ENCODE measurements at places on chromosomes 3 and 15.

GRCh38 chr3:179929091-179929529, 107.6 kb downstream of the PEX5L start:
- peak; percentile 73 for DNase-seq

GRCh38 chr15:73028831-73029451, 23.3 kb upstream of the NEO1 start:
- no peak for DNase-seq

- DNase-seq: peak; percentile 84
Observed at GRCh38 chr3:9067352-9067975, 104.2 kb upstream of the RAD18 start.

DNA sequence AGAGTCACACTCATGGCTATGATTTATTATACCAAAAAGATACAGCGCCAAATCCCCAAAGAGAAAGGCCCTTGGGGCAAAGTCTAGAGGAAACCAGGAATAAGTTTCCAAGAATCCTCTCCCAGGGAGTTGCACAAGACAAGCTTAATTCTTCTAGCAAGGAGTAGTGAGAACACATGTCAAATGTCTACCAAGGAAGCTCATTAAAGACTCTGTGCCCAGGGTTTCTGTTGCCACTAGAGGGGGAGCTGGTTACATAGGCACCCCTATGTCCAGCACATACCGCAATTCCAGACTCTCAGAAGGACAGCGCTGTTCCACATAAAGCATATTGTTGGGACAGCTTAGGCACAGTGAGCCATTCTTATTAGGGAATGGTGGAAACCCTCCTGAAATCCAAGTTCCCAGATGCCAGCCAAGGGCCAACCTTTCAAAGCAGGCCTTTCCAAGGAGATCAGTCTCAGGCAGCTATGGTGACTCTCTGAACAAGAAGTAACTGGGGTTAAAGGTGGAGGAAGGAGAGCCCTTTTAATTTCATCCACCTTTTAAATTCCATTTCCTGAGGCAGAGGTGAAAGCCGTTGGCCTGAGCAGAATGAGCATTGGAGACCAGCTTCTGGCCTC, 194.2 kb downstream of the UACA start:
- DNase-seq: peak; percentile 32

DNA sequence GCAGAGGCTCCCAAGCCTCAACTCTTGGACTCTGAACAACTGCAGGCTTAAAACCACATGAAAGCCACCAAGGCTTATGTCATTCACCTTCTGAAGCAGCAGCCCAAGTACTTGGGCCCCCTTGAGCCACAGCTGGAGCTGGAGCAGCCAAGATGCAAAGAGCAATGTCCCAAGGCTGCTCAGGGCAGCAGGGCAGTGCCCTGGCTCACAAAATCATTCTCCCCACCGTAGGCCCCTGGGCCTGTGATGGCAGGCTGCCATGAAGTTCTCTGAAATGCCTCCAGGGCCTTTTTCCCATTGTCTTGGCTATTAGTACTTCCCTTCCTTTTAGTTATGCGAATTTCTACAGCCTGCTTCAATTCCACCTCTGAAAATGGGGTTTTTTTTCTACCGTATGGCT, 83.4 kb downstream of the DCLK3 start:
- no peak for DNase-seq

- no peak for DNase-seq
Observed at GRCh38 chr3:108251265-108251664, 29.0 kb upstream of the IFT57 start.

- DNase-seq: no peak
Observed at GRCh38 chr15:86649277-86649676, 569.6 kb downstream of the AGBL1 start.

GRCh38 chr3:77605865-77606264, 566.0 kb downstream of the ROBO2 start:
- DNase-seq: no peak

GRCh38 chr15:50148362-50148963, 29.4 kb upstream of the ATP8B4 start:
- DNase-seq: peak; percentile 50

DNA sequence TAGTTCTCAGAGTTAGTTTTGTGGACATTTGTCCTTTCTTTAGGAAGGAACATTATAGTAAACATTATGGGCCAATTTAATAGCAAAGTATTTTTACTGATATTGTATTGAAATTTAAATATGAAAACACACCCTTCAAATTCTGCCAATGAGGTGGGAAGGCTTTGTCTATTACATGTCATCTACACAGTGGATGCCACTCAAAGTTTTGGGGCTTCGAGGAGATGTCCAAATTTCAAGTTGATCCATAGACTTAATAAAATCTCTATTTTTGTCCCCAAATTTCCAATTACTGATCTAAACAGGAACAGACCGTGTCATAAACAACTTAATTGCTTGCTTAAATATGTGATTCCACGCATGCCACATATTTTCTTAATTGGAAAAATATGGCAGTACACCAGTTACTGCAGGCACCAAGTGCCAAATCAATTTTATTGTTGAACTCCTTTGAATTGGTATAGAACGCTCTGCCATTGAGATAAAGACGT, 1.7 kb downstream of the SHOX2 start:
- no peak for DNase-seq

- DNase-seq: no peak
Observed at GRCh38 chr3:145678401-145678800, 482.6 kb downstream of the PLOD2 start.

DNA sequence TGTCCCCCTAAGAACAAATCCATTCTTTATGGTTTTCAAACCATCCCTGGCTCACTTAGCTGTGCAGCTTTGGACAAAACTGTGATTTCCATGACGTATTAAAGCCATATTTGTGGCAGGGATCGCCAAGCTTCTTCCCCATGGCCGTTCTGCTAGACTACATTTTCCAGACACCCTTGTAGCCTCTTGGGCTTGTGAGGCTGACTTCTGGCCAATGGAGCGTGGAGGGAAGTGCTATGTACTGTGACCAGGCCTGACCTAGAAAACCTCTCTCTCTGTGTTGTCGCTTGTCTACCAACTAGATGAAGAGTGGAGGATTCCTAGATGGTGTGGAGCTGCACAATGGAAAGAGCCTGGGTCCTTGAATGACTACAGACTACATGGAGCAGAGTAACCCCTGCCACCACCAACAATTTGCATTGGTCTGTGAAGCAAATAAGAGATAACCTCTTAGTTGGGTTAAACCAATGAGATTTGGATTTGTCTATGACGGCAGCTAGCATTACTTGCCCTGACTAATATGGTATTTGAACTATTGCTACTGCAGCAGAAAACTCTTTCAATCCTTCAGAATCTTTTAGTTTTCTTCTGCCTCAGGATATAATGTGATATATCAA, 22.1 kb upstream of the MGLL start:
- DNase-seq: no peak

- no peak for DNase-seq
Observed at GRCh38 chr15:72113347-72114031, 4.5 kb downstream of the MYO9A start.

- DNase-seq: no peak
Observed at GRCh38 chr3:85725809-85726208, 767.0 kb downstream of the CADM2 start.

DNA sequence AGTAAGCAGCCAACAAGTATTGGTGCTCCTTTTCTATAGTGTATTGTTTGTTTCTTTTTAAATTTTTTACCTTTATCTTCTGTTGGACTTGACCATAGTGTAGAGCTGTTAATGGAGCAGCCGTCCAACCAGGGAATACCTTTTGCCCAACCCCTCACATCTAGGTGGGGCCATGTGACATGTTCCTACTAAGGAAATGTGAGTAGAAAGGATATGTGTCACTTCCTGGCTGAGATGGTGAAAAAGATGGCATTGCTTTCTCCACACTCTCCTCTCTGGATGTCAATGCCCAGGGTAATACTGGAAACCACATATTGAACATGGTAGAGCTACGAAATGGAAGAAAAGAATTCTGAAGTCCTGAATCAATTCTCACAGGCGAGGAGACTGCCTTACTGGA, 218.8 kb downstream of the TBL1XR1 start:
- DNase-seq: no peak

GRCh38 chr3:52705438-52705687, 228 bp downstream of the GLT8D1 start:
- DNase-seq: no peak

DNA sequence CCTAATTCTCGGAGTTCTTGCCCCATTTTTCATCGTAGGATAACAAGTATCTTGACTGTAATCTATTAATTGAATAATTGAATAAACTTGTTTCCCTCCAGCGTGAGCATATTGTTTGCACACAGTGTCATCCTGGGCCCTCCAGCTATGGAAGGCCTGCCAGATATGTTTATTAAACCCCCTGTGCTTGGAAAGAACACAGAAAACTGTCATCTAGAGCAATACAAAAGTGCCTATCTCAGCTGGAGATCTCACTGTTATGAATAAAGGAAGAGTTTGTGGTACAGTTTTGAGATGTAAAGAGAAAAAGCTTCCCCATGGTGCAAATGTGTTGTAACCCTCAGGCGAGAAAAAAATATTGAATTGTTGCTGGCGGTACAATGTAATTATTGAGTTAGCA, 405.9 kb downstream of the SOX2 start:
- no peak for DNase-seq

DNA sequence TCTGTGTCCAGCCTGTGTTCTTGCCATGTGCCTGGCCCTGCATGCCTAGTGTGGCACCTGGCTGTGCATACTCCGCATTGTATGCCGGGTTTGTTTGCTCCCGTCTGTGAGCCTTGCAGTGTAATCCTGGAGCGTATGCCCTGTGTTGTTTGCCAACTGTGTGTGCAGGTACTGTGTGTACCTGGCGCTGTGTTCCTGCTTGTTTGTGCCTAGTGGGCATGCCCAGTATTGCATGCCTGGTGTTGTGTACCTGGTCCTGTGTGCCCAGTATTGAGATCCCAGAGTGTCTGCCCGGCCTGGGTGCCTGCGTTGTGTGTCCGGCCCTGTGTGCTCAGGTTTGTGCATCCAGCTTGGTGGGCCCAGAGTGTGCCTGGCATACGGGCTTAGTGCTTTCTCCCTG, 54.5 kb upstream of the CHRNA7 start:
- DNase-seq: no peak

DNA sequence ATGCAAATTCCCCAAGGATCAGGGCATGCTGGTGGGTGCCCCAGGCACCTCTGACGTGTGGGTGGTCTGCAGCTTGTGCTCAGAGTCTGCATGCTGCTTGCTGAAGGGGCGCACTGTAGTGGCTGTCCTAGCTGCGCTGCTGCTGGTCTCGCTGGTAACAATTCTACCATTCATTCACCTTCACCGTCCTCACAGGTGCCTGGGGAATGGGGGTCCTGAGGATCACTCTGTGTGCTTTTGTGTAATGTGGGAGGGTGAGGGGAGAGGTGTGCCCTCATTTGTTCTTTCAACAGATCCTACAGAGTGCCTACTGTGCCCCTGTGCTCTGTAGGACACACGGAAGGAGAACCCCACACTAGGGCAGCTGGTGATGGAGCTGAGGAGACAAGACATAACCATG, 2.1 kb upstream of the ITGA11 start:
- DNase-seq: no peak

DNA sequence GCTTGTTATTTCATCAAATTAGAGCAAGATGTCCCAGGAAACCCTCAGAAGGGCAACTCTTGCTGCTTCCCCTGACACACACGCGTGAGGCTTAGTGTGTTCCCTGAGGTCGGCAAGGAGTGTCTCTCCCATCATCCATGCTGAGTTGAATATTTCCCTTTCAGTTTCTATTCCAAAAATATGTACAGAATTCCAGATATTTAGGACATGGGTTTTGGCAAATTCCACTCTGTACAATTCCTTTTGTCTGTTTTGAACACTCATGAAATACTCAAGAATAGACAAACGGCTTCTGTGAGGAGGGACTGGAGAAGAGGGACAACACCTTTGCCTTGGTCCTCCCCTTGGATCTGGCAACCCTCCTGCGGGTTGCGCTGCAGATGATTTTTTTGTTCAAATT, 138.0 kb downstream of the DUT start:
- no peak for DNase-seq

DNA sequence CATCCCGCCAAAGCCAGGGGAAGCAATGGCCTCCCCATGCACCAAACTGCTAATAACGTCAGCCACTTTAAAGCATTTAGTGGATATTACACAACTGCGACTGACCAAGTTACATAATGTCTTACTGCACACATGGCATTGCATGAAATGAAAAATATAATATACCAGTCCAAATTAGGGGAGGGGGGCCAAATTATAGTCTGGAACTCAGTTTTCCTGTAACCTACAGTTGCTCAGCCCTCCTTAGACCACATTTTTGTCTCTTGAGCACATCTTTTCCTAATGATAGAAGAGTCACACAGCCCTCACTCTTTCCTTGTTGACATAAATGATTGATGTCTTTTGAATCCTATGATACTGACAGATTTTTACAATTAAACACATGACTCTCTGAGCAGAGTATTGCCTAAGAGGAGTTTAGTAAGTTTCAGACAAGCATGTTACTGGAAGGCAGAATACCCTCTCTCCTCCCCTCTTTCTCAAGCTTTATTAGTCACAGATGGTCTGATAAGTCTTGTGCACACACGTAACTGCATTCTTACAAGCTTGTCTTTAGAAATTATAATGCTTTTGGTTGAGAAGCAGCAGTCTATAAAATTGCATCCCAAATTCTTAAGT, 1.1 kb upstream of the PLD1 start:
- no peak for DNase-seq

- DNase-seq: no peak
Observed at GRCh38 chr15:68385671-68386586, 46.0 kb downstream of the ITGA11 start.

DNA sequence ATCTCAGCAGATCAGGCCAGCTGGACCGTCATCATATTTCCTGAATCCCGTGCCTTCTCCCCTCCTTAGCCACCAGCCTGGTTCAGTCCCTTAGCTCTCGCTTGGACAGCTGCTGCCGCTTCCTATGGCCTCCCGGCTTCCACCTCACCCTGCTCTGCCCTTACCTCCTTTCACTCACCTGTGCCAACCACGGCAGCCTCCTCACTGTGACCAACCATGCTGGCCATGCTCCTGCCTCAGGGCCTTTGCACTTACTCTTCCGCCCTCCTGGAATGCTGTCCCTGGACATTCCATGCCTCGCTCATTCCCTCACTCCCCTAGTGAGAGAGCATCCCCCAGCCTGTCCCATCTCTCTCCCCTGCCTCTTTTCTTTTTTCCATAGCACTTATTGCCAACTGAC, 19.2 kb downstream of the GRIP2 start:
- no peak for DNase-seq

DNA sequence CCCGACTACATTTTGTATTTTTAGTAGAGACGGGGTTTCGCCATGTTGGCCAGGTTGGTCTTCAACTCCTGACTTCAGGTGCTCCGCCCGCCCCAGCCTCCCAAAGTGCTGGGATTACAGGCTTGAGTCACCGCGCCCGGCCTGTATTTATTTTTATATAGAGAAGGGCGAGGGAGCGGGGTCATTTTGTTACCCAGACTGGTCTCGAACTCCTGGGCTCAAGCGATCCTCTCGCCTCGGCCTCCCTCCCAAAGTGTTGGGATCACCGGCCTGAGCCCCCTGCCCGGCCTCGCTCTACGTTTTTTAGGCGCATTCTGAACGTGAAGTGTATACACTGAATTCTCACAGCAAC, 514 bp upstream of the PPP4R2 start:
- DNase-seq: no peak

GRCh38 chr3:183824761-183825455, 469 bp downstream of the MAP6D1 start:
- no peak for DNase-seq

Measured in SK-N-DZ (cell line).